ENCODE measurements at places on chromosomes 16 and 17. TPM values are rescaled to one million over a fixed set of nuclear protein-coding genes. Genes with fewer than 3 reads are reported as not detected.

Gene NPIPA3
- total RNA-seq = 2.3 TPM

Gene TEX14
- total RNA-seq = not detected

- no peak for DNase-seq
Measured at GRCh38 chr17:8740486-8740885, 4.2 kb downstream of the CCDC42 start.

DNA sequence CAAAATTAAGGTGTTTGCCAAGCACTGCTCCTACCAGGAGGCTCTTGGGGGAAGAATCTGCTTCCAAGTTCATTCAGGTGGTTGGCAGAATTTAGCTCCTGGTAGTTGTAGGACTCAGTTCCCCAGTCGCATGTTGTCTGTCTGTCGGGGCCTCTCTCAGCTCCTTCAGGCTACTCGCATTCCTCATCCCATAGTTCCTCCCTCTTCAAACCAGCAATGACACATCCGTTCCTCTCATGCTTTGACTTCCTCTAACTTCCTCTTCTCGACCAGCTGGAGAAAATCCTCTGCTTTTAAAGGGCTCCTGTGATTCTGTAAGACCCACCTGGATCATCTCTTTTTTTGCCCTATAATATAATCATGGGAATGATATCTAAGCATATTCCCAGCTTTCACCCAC, 108.1 kb downstream of the PMP22 start:
- no peak for DNase-seq

DNA sequence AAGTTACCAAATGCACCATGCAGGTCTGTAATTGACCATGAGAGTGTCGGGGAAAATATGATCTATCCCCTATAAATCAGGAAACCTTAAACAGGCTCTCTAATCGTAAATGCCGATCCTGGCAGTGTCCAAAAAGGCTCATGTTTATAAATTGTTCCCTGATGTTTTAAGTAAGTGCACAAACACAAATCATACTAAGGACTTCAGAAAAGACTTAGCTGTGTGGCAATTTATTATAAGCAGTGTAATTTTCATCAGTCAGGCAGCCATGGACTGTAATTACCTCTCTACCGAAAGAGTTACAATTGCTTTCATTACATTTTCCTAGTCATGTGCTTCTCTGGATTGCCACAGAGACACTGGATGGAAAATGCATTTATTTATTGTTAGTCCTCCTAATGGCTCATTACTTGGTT, 73.4 kb upstream of the COX10 start:
- no peak for DNase-seq

DNA sequence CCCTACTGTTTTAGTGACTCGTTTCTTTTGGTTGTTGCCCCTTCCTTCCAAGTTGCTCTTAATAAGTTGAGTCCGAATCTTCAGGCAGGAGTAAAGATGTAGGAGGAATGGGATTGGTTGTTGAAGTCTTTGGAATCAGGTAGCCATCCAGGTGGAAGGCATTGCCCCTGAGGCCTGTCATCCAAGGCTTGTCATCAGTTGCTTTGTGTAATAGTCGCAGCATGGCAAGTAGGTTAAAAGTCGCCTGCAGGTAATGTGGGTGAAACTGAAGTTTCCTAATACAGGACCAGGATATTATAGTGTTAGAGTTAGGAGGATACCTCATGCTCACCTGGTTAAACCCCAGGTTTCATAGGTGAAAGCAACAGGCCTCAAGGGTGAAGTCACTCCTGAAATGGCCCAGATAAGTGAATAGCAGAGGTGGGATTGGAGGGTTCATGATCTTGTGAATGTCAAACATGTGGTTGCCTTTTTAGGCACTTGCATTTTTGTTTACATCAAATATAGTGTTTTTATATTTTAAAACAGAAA, 934 bp downstream of the PCTP start:
- no peak for DNase-seq

GRCh38 chr17:34771891-34772290, 189.4 kb downstream of the CCT6B start:
- no peak for DNase-seq

DNA sequence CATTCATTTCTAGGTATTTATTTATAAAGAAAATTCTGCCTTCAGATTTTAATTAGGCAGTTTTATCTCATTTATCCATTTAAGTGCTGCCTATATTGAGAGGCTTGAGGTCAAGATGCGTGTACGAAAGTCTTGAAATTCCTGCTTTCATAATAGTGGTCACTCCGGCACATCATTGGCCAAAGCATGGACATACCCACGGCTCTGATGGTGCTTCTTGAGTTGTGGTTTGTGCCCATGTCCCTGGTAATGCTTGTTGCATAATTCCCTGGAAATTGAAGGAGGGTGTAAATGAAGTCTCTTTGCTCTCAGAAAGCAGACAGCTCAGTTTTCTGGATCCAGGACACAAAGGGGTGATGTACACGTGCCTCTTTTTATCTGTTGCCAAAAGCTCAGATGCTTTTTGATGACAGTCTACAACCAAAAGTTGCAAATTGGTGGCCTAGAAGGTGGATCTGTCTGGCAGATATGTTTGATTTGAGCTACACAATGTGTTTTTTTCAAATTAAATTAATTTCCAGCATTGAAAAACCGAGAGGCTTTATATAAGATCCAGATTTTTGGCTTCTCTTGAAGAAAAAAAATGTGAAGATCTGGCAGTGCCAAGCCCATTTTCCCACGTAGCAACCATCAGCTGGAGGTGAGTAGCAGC, 94.4 kb downstream of the SHISA9 start:
- DNase-seq = no peak

DNA sequence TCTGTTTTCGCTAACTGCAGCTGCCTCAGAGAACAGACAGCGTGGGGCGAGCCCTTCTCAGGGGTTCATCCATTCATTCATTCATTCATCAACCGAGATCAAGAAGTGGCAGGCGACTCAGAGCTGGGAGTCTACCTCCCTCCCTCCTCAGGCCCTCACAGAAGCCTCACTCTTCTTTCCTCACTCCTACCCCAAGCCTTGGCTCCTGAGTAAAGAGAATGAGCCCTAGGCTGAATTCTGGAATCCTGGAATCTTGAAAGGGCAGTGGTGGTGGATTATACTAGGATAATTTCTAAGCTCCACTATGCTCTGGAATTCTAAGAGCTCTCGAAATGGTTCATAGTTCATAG, 2.3 kb upstream of the DLX3 start:
- no peak for DNase-seq

- no peak for DNase-seq
Measured at GRCh38 chr16:19348578-19349315, 63.2 kb downstream of the CLEC19A start.

DNA sequence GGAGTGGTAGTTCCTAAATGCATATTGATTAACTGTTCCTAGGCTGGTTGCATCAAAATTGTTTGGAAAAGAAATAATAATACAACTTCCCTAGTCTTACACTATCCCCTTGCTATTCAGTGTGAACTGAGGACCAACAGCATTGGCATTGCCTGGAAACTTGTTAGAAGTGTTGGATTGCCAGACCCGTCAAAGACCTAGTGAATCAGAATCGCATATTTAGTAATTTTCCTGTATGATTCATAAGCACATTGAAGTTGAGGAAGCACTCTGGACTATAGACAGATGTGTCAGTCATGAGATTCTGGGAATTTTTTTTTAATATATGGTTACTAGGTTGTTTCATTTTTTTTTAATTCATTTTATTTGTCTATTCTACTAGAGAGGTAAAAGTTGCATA, 34.7 kb upstream of the KCNJ16 start:
- no peak for DNase-seq

DNA sequence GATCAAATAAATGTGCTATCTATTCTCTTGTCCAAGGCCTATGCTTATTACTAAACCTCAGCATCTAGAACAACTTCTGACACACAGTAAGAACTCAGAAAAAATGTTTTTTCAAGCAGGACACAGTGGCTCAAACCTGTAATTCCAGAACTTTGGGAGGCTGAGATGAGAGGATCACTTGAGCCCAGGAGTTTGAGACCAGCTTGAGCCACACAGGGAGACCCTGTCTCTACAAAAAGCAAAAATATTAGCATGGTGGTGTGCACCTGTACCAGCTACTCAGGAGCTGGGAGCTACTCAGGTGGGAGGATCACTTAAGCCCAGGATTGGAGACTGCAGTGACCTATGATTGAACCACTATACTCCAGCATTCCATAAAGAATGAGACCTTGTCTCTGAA, 32.5 kb downstream of the USP32 start:
- DNase-seq = no peak

- DNase-seq = no peak
Measured at GRCh38 chr16:31177136-31177535, 2.8 kb upstream of the FUS start.

DNA sequence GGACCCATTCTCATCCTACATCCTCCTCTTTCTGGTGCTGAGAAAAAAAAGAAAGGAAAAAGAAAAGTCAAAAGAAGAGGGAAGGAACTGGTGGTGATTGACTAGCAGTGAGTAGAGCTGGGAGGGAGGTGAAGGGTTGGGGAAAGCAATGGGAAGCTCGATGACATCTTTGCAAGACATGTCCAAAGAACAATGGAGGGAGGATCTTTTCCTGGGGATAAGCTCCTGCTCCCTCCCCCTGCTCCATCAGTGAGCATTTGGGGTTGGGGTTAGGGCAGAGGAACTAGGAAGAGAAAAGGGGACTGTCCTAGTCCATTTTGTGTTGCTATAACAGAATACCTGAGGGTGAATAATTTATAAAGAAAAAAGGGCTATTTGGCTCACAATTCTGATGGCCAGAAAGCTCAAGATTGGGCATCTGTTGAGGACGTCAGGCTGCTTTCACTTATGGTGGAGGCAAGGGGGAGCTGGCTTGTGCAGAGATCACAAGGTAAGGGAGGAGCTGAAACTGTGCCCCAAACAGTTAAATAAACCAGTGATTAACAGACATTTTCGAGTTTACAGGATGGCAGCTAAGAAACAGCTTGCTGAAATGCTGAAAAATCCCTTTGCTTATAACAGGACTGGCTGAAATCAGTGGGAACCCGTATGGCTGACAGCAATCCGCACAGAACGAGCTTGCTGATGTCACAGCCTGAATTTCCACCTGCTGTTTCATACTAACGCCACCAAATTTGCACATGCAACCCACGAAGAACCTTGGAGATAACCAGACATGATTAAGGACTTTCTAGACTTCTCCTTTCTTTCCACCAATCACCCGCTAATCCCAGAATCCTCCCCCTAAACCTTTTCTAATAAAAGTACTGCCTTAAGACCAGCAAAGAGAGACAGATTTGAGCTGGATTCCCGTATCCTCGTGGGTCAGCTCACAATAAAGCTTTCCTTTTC, 1.6 kb upstream of the ODF4 start:
- no peak for DNase-seq

All from colonic mucosa (tissue), 4 donors.